ENCODE measurements at places on chromosomes 12 and 14.

DNA sequence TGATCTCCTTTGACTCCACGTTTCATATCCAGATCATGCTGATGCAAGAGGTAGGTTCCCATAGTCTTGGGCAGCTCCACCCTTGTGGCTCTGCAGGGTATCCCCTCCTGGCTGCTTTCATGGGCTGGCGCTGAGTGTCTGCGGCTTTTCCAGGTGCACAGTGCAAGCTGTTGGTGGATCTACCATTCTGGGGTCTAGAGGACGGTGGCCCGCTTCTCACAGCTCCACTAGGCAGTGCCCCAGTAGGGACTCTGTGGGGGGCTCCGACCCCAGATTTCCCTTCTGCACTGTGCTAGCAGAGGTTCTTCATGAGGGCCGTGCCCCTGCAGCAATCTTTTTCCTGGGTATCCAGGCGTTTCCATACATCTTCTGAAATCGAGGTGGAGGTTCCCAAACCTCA is 12.1 kb upstream of the BBS10 start:
- DNase-seq: no peak

DNA sequence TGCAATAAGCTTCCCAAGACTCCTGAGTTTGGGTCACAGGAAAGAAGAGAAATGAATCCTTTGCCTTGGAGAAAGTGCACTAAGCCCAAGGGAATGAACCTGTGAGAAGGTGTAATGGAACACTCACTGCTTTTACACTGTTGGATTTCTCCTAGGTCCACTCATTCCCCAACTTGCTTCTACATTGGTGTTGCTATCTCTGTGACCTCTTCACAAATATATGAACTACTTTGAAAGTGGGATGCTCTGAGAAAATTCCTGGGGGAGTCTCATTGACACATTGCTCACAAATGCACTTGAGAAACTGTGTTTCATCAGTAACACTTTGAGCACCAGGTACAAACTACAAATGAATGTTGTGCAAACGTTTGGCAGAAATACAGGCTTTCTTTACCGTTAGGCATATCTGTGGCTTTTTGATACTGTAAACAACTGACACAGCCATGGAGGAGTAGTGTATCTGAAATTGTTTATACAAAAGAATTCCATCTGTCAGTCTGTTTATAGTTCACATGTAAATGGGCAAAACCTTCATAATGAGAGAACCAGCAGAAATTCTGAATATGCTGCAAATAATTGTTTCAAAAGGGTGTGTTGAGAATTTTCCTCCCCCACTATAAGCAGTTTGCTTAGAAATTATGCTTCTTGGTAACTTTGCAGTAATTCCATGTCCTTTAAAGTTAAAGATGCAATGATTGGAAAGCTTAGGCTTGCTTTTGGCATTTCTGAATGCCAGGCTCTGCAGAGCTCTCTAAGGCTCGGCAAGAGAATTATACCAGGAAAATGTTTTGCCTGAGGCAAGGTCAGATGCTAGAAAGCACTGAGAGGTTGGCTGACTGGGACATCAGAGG is 348.5 kb upstream of the DDHD1 start:
- no peak for DNase-seq

- DNase-seq: no peak
These were observed 583 bp upstream of the LEMD3 start for GRCh38 chr12:65168681-65169319.

GRCh38 chr14:94638339-94638738 is 26.1 kb downstream of the SERPINA3 start:
- no peak for DNase-seq

DNA sequence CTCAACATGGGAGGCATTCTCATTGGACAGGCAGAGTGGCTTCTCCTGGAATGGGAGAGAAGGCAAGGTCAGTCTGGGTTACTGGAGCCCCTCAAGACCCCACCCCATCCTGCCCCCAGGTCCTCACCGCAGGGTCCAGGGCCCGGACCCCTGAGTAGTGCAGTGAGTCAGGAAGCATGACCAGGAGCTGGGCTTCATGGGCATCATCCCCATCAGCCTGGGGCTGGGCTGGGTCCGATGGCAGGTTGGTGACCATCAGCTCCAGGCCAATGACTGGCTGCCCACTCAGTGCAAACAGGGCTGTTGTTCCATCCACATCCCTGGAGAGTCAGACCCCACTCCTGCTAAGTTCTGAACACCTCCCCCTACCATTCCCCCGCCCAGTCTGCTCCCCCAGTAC is 13.1 kb downstream of the ITGA7 start:
- no peak for DNase-seq

GRCh38 chr12:50016501-50017475 is 8.5 kb downstream of the RACGAP1 start:
- no peak for DNase-seq

DNA sequence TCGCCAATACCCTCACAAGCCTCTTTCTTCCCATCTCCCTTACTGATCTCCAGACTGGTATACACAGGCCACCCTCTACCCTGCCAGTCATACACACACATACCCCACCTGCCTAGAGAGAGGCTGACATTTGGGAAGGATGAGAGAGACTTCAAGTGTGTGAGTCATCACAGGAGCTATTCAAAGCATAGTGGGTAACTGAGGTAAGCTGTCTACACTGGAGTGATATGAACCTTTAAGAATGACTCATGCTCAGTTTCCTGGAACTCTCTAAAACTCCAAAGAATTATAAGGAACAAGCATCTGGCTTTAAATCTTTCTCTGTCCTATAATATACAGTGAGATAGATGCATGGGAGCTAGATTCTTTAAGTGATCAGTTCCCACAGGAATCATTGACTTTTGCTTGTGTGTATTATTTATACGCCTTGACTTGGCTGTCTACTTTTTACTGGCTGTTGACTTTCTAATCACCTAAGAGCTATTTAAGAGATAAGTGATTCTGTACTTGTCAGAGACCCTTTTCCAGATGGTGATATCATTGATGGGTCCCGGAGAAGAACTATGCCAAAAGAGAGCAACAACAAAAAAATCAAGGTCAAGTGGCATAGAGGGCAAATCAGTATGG is 5.8 kb downstream of the IGF1 start:
- DNase-seq: peak; percentile 35

DNA sequence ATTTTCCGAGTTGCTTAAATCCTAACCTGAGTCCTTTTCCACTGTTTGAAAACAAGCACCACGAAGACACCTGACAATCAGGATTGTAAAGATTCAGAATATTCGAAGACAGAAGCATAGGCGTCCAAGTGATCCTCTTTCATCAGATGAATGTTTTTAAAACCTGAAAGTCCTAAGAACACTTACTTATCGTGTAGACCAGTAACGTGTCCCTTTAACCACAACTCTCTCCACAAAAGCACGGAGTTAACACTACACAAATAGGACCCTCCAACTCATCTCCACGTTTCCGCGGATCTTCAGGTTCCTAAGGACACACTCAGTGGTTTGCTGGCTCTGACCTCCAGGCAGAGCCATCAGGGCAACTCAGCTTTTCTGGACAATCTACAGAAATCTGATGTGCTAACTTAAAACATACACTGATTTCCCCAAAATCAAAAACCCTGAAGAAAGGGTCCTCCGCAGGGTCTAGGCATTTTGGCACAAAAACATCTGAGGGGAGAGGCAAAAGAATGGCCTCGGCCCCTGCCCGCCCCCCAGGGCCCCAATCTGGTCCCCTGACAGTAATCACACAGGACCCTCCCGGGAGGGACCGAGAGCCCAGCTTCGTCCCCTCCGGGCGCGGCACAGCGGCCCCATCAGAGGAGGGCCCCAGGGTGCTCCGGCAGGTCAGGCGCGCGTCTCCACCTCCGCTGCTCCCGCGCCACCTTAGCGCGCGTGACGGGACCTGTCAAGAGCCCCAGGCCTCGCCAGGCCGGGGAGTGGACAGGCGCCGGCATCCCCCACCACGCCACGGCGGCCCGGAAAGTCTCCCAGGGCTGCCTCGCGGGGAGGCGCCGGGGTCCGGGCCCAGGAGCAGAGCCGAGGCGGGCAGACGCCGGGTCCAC is 925 bp downstream of the DICER1 start:
- DNase-seq: peak; percentile 53

DNA sequence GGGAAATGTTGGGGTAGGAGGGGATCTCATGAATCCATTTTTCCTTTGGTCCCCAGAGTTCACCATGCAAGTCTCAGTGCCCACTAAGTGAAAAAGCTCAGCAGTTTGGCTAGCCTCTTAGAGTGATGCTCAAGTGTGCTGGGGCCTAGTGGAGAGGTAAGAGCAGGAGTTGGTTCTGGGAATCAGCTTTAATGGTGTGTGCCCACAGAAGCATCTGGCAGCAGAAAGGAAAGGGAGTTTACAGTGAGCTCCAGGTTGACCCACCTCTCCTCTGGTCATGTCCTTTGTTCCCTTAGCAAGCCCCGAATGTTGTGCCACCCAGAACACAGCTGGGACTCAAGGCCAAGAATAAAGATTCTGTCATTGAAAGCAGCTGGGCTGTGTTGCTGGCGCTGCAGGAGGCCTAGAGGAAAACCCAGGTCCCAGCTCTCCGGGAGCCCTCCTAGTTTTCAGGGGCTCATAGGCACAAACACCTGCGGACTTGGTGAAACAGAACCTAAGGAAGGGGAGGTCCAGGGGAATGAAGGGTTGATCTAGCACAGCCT is 320.8 kb downstream of the ZFP36L1 start:
- no peak for DNase-seq

GRCh38 chr12:51832354-51833107 is 16.0 kb downstream of the FIGNL2 start:
- no peak for DNase-seq

- DNase-seq: no peak
These were observed 46.2 kb downstream of the GALNT9 start for GRCh38 chr12:132282950-132283771.

GRCh38 chr12:44833561-44833960 is 42.6 kb downstream of the NELL2 start:
- no peak for DNase-seq

DNA sequence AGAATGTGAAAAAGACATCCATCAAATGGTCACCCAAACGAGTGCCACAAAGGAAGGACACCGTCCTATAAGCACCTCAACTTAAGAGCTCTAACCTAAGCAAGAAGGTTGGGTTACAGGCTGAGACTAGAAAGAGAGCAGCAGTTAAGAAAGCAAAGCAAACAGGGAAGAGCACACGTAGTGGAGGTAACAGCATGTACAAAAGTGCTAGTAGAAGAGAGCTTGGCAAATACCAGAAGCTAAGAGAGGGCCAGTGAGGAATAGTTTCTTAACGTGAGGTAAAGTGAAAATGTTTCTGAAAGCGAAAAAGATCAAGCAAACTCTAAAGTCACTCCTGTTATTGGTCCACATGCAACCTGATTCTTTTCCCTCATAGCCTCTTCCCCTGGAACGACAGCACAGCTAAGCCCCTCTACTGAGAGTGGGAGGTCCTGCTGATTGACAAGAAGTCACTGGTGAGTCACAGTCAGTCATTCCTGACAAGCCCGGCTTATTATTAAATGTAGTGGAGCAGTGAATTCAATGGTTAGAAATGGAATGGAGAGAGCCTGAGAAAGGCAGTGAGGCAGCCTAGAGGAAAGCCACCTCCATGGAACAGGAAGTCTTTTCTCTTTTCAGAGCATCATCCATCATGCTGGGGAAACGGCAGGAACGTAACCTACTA is 204.4 kb downstream of the SLC25A21 start:
- no peak for DNase-seq

- DNase-seq: no peak
These were observed 21.3 kb downstream of the CLEC2A start for GRCh38 chr12:9910716-9911421.

GRCh38 chr12:14138495-14138894 is 157.1 kb upstream of the GRIN2B start:
- no peak for DNase-seq

GRCh38 chr14:102568115-102568614 is 24.3 kb upstream of the RCOR1 start:
- DNase-seq: peak; percentile 48

- DNase-seq: no peak
These were observed 249.9 kb downstream of the DAD1 start for GRCh38 chr14:22338917-22339715.

DNA sequence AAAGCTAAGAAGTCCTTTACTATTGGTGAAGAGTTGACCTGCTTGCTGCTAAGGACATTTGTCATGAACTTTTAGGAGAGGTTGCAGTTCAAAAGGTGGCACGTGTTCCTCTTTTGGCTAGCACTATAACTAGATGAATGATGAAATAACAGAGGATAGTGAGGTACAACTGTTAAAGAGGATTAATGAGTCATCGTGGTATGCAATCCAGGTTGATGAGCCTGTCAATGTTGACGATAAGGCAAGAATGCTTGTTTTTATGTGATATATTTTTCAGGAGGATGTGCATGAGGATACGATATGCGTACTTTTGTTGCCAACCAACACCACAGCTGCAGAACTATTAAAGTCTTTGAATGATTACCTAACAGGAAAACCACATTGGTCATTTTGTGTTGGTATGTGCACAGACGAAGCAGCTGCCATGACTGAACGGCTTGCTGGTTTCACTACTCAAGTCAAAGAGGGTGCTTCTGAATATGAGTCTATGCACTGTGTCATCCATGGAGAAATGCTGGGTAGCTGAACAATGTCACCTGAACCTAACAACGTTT is 10.6 kb downstream of the CEP128 start:
- peak; percentile 59 for DNase-seq

GRCh38 chr12:23771240-23771949 is 178.1 kb downstream of the SOX5 start:
- DNase-seq: no peak

GRCh38 chr12:97194546-97194945 is 268.1 kb upstream of the RMST start:
- DNase-seq: no peak

DNA sequence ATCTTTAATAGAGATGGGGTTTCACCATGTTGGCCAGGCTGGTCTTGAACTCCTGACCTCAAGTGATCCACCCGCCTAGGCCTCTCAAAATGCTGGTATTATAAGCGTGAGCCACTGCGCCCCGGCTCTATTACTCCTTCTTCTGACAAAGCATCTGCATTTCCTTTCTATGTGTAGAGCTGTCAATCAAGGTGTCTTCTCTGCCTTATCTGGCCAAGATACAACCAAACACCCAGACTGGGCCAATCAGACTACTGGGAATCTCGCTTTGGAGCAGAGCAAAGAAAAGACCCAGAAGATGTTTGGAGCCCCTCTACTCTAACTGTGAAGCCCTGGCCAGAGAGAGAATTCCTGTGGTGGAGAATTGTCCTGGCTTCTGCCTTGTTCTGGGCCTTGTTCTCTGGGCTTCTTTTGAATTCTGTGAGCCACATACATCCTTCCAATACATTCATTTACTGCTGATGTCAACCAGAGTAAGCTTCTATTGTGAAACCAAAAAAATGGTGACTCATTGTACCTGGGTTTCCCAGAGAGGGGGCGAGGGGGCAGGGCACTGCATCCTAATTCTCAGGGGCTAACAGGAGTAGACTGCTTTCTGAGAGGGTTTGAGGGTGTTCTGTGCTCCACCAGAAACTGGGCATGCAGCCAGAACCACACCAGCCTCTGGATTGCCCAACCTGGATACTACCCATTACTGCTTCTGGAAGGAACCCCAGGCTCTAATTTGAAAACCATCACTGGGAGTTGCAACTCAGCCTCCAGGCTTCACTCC is 18.8 kb upstream of the FLVCR2 start:
- peak; percentile 77 for DNase-seq

DNA sequence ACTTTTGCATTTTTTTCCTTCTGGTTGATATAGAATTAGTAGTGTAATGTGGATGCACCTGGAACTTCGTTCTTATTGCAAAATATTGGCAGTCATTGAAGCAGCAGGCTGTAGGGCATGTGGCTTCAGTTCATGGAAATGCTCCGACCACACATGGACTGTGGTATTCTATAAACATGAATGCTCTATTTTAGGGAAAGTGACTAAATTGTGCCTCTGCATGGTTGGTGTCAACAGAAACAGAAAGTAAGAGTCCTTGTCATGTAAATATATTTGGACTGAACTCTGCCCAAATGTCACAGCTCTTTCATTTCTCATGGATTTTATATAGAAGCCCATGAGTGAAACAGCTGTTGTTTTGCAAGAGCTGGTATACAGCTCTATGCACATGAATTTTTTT is 917.0 kb downstream of the LRFN5 start:
- DNase-seq: no peak

All from activated naive CD8-positive, alpha-beta T cell treated with anti-CD3 and anti-CD28 coated beads for 36 hours (primary cell).